ENCODE measurements at places on chromosomes 3 and 15.

DNA sequence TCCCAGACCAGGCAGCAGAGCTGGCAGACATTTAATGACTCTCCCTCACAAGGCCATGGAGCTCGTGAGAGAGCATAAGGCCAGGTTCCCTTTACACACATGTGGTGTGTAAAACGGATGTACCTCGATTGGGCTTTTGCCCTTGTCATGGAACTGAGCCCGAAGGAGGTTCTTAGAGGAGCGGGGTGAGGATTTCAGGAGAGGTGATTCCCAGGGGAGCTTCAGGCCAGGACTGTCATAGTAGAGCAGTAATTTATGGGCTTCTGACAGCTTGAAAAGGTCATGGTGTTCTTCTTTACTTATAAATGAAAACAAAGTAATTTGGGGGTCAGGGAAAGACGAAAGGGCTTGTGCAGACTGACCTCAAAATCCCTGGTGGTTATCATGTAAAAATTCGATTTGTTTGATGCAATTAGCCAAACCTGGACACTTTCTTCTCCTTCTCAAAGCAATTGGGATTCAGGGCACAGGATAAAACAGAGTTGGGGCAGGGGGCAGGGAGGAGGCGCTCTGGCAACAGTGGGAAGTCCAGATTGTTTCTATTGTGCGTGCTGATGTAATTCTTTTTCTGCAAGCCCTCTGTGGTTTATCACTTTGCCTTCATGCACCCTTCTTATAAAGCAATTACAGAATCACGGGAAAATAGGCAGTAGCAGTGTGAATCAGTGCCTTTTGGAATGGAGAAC, 51.0 kb downstream of the CACNA1D start:
- no peak for DNase-seq

GRCh38 chr3:9917820-9918219, 922 bp downstream of the IL17RC start:
- no peak for DNase-seq

DNA sequence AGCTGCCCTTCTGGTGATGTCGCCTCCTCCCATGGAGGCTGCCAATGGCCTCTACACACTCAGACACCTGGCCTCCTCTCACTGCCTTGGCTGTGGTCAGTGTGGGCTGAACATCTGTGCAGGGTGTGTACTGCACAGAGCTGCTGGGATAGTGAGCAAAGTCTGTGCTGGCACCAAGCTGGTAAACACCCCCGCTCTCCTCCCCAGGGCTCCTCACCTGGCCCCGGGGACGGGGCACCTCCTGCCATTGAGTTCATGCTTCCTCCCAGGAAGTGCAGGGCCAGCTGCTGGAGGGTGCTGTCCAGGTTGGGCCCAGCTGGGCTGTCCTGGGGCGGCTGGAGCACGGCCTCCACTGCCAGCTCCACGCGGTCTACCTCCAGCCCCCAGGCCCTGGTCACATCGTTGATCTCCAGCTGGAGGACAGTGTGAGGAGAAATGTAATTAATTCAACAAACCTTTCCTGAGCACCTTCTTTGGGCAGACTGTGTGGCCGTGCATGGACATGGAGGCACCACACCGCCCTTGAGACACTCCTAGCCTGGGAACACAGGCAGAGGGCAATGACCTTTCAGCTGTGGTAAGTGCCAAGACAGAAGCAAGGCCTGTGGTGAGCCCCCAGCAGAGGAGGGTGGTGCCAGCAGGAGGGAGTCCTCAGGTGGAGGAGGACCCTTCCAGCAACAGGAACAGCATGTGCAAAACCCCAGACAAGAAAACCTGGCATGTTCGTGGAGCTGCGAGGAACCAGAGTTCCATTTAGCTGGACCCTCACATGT, 6.8 kb downstream of the STOML1 start:
- DNase-seq = no peak

GRCh38 chr3:101542957-101543356, 18.7 kb upstream of the TRMT10C start:
- DNase-seq = no peak

DNA sequence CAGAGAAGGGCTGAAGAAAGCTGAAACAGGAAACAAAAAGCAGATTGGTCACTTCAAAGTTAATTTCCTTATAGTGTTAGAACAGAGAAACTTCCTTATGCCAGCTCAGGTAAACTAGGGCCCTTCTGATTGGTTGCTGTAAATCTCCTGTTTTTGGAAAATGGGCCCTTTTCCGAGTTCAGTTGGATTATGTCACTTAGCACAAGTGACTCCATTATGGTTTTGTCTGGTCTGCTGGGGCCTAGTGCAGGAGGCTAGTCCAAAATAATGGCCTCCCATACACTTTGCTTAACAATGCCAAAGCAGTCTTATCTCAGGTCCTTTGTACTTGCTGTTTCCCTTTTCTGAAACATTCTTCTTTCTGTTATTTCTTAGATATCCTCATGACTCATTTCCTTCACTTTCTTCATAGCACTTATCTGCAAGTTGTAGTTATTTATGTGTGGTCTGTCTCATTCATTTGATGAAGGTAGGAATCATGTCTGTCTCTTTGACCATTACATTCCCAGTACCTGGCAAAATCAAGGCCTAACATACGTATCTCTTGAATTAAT, 7.7 kb upstream of the DCP1A start:
- DNase-seq = no peak

DNA sequence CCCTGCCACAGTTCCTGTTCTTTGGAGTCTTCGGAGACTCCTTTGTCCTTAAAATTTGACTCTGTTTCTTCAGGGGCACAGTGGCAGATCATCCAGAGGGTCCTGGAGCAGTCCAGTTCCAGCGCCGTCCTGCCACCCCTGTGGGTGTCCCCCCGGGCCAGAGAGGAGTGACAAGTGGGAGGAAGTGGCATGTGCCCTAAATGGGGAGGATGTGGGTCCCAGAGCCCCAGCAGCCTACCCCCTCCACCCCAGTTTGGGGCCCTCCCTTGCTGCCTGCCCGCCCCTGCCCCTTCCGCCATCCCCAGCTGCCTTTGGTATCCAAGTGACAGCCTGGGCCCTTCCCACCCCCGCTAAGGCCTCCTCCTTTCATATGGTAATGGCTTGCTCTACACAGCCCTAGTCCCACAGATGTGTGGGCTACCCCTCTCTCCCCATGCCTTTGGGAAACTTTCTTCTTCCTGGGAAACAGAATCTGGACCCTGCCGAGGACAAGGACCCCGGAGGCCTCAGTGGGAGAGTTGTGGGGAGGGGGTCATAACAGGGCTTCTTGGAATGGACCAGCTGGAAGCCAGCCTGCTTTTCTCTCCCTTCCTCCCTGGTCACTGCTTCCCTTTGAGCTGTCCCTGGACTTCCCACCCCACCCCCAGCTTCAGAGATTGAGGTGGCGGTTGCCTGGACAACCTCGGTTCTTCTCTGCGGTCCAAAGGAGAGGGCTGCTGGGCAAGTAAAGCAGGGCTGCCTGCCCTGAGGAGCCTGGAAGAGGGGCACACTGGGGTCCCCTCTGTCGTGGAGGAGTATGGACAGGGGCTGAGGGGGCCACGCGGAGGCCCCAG, 43.2 kb downstream of the KLHL25 start:
- DNase-seq = no peak

DNA sequence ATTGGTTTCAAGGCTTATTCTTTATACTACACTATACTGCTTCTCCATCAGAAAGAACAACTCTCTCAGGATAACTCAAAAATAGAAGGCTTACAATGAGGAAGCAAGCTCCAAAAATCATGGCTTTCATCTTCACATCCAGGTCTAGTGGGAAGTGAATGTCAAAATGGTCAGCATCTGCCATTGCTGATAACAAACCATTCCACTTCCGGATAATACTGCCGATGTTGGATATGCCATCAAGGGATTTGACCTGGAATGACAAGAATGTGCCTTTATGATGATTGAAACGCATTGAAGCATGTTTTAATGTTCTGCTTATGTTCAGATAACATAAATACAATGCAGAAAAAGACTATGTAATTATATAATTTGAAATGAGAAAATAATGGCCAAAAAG, 34.0 kb upstream of the PLOD2 start:
- no peak for DNase-seq

DNA sequence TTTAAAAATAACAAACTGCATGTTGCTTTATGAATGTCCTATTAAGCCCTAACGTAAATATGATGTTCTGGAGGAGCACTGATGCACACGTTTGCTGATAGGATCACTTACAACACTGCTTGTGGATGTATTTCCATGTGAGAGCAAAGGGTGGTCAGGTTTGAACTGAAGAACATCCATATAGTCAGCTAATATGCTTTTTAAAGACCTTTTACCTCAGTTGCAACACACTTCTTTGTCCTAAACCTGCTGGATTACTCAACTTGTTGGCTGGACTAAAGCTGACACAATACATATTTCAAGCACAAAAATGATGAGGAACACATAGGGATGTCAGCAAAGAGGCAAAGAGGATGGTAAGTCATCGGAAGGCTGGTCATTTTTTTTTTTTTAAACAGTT, 186.6 kb downstream of the TIGIT start:
- DNase-seq = no peak

GRCh38 chr15:83155942-83156341, 48.5 kb downstream of the TM6SF1 start:
- DNase-seq = no peak

GRCh38 chr3:107675233-107675900, 152.6 kb downstream of the BBX start:
- no peak for DNase-seq

DNA sequence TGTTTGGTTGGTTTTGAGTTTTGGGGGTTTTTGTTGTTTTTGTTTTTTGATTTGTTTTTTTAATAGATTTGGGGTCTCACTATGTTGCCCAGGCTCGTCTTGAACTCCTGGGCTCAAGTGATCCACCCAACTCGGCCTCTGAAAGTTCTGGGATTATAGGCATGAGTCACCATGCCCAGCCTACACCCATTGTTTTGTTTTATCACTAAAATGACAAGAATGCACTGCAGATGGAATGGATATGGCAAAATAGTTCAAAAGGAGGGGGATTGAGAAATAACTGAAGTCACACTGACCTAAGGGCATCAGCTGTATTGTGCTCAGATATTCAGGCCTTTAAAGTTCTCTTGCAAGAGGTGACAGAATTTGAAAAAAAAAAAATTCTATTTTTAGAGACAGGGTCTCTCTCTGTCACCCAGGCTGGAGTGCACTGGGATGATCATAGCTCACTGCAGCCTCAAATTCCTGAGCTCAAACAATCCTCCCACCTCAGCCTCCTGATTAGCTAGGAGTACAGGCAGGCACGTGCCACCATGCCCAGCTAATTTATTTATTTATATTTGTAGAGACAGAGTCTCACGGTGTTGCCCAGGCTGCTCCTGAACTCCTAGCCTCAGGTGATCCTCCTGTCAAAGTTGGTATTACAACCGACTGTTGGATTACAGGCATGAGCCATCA, 4.4 kb upstream of the RASA2 start:
- peak; percentile 61 for DNase-seq

DNA sequence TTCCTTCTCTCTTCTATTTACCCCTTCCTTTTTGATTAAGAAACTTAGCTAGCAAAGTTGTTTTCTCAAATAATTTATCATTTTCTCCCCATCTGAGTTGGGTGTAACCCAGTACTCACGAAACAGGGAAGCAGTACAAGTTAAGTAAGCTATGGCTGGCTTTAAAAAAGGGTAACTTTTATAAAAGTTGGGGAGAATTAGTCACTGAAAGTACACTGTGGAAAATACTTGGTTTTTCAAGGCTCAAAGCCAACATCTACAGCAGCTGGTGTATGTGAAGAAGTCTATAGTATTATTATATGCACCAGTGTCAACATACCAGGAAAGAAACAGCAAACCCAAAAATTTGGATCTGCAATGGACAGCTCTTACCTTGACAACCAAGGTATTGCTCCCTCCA, 25.5 kb downstream of the CLK3 start:
- DNase-seq = no peak

GRCh38 chr3:71972031-71972430, 187.1 kb upstream of the PROK2 start:
- DNase-seq = peak; percentile 34

GRCh38 chr3:13077431-13078162, 4.4 kb upstream of the IQSEC1 start:
- peak; percentile 13 for DNase-seq

GRCh38 chr3:159301961-159302360, 500.1 kb downstream of the MFSD1 start:
- no peak for DNase-seq

- no peak for DNase-seq
Observed at GRCh38 chr3:56878074-56878473, 76.3 kb upstream of the ARHGEF3 start.

DNA sequence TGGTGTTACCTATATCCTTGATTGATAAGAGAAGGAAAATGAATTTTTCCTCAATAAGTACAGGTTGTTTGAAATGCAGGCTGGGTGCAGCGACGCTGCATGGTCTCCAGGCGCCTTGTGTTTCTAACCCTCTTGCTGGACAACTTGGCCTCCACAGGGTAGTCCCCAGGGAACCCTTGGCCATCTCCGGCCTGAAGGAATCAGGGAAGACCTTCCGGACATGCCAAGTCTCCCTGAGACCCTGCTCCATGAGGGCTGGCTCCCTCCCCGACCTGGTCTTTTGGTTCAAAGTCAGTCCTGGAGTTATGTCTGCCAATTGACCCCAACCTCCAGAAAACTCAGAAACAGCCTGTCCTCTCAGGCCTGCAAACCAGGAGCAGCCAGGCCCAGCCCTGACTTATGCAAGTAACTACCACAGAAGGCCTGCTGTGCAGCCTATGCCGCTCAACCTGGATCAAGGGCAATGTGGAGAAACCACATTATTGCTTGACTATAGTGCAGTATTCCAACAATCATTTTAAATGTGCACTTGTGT, 98.3 kb downstream of the LIPC start:
- DNase-seq = no peak

GRCh38 chr3:107753494-107753893, 230.7 kb downstream of the BBX start:
- peak; percentile 20 for DNase-seq

DNA sequence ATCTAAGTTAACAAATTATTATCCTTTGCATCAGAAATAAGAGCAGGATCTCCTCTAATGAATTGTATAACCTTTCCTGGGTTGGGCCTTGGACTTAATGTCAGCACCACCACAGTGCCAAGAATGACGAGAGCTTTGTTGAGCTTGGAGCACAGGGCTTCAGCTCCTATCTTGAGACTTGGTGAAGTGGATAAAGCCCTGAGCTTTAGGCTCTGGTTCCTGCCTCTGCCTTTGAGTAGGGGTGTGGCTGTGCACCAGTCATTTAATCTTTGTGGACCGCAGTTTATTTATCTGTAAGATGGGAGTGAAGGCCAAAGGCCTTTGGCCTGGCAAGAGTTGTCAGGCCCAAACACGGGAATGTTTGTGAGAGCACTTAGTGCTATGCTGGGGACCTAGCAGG, 162.2 kb downstream of the VGLL4 start:
- DNase-seq = no peak

All from COLO829 (cell line).